Stimulated activated CD8-positive, alpha-beta memory T cell treated with anti-CD3 and anti-CD28 coated beads, Interleukin-7, amount 100 ng/mL, for 48 hours (primary cell): ENCODE measurements at places on chromosomes 6 and 20.

- DNase-seq, result no peak
Observed at GRCh38 chr20:34628026-34628425, 48.9 kb downstream of the PIGU start.

GRCh38 chr6:5783584-5784089, 223.1 kb downstream of the NRN1 start:
- no peak for DNase-seq

- no peak for DNase-seq
Observed at GRCh38 chr20:31713312-31714273, 9.1 kb downstream of the BCL2L1 start.

DNA sequence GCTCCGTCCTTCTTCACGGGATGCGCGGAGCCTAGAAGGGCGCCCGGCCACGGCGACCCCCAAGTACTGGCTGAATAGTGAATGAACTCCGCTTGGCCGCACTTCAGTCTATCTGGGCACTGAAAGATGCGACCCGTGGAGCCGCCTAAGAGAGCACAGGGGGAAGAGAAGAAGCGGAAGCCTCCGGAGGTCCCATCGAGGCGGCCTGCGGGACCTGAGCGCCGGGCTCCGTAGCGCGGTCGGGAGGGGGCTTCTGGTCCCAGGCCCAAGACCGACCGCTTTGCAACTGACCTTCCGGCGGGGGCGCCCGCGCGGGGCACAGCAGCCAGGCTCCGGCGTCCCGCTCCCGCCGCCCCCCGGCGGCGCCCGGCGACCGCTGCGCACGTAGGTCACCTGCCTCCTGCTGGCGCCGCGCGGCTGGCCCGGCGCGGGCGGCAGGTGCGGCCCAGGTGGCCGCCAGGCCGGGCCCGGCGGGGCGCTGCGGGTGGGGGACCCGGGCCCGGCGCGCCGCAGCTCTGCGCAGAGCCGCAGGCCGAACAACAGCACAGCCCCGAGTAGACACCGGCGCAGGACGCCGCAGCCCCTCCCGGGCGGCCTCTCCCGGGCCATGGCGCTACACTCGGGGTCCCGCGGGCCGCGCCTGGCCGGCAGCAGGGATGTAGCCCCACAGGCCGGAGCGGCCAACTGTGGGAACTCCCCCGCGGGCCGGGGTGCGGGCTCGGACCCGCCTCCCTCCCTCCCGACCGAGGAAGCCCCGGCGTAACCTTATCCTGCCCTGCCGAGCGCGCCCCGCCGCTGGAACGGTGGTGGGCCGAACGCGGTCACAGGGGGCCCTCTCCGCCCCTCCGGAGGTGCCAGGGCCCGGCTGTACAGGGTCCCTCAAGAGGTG, at the start of gene METTL24:
TSS of gene METTL24 (minus strand) at position 686 of the 889 bp plus-strand sequence. CDS start at position 609, 77 bp downstream.
- DNase-seq, result no peak

- no peak for DNase-seq
Observed at GRCh38 chr6:5205877-5206850, 54.6 kb downstream of the LYRM4 start.

DNA sequence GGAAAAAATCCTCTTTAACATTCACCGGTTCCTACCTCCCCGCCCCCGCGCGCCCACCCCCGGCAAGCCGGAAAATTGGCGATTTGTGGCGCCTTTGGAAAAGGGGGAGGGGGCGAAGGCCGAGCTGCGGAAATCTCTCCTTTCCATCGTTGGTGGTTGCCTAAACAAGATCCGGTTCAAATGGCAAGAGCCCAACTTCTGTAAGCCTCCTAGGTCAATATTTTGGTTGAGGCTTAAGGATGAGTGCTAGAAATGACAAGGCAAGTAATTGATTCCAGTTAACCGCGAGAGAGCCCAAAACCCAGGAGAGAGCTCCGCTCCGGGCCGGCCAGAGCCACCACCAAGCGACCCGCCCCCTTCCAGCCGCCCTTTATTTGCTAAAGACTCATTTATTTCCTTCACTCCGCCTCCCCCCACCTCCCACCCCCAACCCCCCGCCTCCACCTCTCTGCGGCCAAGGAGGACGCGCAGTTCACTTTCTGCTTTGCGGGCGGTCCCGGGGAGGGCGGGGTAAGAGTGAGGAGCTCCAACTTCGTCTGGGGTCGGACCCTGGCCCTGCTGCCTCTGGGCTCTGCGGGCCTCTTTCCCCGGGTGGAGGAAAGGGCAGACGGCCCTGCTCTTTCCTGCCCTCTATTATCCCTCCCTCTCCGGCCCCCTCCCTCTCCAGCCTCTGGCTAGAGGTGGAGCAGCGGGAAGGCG, 838 bp upstream of the NKX2-2 start:
- DNase-seq, result no peak

DNA sequence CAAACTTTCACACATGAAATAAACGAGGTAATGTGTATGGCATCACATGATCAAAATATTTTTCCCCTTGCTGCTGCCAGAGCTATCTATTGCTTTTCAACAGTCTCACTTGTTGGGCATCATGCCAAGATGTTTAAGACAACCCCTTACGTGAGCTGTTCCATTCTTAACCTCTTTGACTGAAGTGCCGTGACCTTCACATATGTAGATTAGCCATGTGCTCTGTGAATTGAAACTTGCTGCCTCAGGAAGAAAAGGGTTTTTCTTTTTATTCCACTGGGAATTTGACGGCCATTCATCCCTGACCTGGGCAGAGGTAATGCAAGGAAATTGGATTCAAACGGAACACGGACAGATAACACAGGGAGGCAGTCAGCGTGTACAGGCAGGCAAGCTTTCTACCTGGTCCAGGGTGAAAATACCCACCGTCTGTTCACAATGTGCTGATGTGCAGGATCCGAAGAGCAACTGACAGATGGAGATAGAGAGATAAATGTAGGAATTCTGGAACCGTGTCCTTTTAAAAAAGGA, 14.2 kb downstream of the ARID1B start:
- no peak for DNase-seq

- no peak for DNase-seq
Observed at GRCh38 chr6:133749427-133749826, 139.5 kb upstream of the TCF21 start.

DNA sequence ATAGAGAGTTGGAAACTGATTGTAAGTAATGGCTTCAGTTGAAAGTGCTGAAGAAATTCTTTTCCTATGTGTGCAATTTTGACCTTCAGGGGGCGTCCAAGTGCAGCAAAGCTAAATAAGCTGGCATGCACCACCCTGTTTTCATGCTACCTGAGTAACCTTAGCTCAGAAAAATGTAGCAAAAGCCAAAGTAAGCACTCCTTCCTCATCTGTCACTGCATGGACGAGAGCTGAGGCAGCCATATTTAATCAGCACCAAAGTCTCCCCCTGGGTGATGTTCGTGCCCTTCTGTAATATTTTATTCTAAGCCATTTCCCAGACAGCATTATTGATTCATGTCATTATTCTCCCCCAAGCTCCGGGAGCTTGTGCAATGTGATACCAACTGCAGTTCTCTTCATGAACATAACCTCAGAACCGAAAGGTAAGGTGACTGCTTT, 123.1 kb downstream of the RPS12 start:
- no peak for DNase-seq

DNA sequence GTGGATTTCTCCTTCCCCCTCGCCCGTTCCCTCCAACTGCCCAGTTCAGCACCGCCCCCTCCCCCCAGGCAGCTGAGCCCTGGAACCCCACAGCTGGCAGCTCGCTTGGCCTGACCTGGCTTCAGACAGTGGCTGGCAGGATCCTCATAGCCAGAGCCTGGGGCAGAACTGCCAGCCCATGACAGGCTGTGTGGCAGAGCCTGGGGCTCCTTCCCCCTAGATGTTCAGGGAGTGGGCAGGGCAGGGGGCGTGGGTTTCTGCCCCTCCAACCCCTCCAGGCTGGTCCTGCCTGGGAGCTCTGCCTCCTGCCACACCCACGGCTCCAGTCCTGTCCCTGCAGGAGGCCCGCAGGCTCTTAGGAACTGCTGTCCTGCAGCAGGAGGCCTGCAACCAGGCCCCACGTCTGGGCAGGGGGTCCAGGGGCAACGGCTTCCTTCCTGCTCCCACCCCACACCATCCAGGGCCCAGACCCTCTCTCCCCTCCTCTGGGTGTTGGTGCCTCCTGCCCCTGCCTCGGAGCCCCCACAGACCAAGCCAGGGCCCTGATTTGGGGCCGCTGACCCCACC, 9.6 kb upstream of the KCNQ2 start:
- no peak for DNase-seq

- no peak for DNase-seq
Observed at GRCh38 chr20:42100137-42100704, 482.0 kb upstream of the CHD6 start.

DNA sequence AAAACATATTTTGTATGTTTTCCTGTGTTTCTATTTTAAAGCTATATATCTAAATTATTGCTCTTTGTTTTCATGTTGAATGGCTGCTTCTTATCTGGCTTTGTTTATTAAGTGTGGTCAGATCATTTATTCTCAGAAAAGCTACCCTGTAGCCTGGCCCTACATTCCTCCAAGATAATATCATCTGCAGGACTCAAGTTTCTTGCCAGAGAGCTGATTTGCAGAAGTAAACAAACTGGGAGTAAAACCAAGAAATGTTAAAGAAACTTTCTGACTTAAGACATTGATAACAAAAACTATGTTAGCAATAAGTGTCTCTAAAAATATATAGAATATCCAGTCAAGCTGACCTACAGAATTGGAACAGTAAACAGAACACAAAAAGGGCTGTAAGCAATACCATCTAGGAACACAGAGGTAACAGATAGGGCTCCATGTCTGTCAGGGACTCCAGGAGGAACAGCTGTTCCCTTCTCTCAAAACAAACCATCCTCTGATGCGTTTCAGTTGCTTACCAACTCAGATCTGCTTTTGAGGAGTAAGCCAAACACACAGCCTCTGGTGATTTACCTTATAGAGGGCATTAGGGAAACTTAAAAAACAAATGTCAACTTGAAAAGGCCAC, 17.5 kb upstream of the CEP85L start:
- no peak for DNase-seq

- no peak for DNase-seq
Observed at GRCh38 chr6:131400054-131400778, 172.8 kb upstream of the ARG1 start.

- no peak for DNase-seq
Observed at GRCh38 chr20:57475388-57476083, 49.4 kb downstream of the CTCFL start.

DNA sequence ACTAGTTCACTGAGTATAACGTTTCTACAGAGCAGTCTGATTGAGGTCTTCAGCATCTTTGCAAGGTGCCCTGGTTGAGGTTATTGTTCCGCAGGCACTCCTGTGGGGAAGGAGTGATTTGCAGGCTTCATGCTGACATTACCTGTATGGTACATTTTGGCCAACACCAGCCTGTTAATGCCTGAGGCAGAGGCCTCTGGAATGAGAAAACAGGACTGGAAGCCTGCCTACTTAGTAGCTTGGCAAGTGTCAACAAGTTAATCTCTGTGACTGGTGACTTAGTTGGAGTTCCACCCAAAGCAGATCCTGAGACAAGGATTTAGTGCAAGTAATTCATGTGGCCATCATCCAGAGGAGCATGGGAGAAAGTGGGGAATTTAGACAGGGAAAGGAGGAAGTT, 24.6 kb downstream of the MAS1 start:
- DNase-seq, result no peak

DNA sequence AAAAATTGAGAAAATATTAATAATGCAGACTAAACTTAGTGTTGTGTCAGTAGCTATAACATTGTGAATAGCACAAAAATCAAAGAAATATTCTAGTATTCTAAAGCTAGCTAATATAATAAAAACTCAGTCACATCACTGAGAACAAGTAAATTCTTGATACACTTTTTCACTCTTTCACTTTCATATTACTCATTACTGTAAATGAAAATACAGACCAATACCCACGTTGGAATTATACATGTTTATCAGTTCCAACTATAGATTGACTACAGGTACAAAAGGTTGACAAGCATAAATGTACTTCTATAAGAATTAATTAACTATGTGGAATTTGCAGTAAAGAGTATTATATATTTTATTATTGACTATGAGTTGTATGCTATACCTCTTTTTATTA, 1043.4 kb upstream of the FLRT3 start:
- DNase-seq, result no peak

DNA sequence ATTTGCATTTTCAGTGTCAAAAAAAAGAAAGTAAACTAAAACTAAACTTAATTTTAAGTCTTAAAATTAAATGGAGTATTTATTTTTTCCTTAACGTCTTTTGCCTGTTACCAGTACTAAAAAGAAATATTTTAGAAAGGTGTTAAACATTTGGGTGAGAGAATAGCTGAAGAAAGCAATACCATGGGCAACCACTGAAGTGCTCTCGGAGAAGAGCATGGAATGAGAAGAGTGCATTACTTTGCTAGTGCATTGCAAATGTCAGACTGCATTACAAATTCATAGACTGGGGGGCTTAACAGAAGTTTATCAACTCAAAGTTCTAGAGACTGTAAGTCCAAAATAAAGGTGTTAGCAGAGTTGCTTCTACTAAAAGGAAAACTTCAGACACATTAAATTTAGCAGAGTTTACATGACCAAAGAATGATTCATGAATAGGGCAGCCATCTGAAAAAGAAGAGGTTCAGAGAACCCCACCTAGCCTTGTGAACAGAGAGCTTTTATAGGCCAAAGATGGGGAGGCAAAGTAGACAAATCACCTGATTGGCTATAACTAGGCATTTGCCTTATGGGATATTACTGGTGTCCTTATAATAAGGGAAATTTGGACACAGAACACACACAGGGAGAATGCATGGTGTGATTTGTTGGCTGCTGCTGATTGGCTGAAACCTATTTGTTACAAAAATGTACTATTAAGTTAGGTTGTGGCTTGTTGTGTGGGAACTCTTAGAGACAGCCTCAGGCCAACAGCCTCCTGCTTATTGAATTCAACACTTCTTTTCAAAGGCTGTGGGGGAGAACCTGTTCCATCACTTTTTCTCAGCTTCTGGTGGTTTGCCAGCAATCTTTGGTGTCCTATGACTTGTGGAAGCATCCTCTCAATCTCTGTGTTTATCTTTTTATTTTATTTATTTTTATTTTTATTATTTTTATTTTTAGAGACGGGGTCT, 106.7 kb upstream of the RREB1 start:
- DNase-seq, result no peak

GRCh38 chr20:50501972-50502745, 8.0 kb upstream of the PTPN1 start:
- DNase-seq, result no peak

GRCh38 chr6:4728436-4728769, 47.8 kb upstream of the CDYL start:
- no peak for DNase-seq

- no peak for DNase-seq
Observed at GRCh38 chr6:22737331-22737730, 168.0 kb downstream of the HDGFL1 start.

DNA sequence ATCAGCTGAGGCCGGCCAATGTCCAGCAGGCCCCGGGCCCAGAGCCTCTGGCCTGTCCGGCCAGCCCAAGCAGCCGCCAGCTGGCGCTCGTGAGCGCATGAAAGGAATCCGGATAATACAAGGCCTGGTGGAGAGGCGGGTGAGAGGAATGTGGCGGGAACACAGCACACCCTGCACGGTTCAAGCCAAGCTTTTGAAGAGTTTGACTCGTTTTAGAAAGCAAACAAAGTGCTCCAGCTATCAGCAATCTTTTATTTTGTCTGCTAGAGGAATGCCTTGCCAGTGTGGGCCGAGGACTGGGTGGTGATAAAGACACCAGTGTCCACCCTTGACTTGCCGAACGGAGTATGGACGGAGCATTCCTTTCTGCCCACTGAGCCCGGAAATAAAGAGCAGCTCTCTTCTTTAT, 9.3 kb upstream of the NEDD9 start:
- DNase-seq, result no peak

- DNase-seq, result no peak
Observed at GRCh38 chr6:79421001-79421411, 116.2 kb downstream of the LCA5 start.
